HT-29 (cell line): ENCODE measurements at places on chromosomes 6 and 20. TPM values are rescaled to one million over a fixed set of nuclear protein-coding genes. Genes with fewer than 3 reads are reported as not detected.

OPN5 gene
- total RNA-seq = not detected in 2 replicates

DNA sequence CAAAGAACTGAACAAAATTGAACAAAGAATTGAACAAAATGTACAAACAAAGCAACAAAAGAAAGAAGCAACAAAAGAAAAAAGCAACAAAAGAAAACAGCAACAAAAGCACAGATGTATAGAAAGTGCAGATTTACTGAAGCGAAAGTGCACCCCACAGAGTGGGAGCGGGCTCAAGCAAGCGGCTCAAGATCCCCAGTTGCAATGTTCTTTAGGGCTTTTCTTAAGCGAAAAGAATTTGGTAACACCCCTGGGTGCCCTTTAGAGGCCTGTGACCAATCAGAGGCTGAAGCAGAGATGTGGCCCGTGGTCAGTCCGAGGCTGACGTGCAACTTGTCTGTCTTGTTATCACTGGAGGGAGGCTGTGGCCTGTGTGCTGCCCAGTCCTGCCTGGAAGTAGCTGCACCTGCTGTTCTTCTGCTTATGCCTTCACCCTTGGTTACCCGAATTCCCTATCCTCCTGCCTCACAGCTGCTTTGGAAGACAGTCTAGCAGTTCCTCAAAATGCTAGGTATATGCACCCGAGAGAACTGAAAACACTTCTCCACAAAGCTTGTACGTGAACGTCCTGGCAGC lies 13.2 kb upstream of the KIF25 start:
- DNase-seq = no peak

DNA sequence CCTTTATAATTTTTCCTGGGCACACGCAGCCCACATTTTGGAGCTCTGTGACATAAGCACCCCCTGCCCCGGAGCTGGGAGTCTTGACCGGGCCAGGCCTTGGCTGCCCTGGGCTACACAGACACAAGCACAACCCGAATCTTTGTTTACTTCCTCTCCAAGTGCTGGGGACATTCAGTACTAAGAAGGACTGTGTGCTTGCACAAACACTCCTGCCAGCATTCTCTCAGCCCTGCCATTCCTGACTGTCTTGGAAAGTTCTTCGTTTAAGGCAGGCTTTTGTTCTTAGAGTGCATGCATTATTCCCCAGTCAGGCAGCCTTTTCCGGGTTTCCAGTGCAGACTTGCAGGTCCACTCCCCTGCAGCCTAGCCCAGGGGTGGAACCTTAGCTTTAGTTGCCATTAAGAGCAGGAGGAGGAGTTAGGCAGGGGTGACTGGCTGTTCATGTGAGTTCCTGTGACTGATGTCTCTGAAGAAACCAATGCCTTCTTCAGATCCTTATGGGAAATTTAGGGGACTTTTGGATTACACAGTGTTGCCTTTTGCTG lies 28.6 kb downstream of the FOXO3 start:
- peak; percentile 76 for DNase-seq

DNA sequence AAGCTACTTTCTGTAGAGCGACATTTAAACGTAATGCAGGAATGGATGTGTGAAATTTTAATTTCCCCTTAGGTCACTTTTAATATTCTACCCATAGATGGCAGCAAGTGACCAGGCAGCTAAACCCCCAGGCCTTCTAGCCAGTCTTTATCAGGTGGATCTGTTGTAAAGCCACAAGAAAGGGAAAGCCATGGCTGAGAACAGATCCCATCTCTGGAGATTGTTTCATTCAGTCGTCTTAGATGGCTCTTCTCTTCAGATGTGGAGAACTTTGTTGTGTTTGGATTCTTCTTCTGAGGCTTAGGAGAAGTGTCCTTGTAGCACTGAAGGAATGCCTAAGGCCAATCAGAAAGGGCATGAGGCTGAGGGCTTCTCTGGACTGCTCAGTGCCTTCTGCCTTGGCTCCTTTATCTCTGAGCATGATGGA lies 15.8 kb upstream of the RNF182 start:
- DNase-seq = peak; percentile 78

- DNase-seq = no peak
Observed at GRCh38 chr6:83847179-83847578, 6.0 kb upstream of the RIPPLY2 start.
